Kidney (tissue), 22 donors: ENCODE measurements at places on chromosomes 13 and 19. TPM values are rescaled to one million over a fixed set of nuclear protein-coding genes. Genes with fewer than 3 reads are reported as not detected.

DNA sequence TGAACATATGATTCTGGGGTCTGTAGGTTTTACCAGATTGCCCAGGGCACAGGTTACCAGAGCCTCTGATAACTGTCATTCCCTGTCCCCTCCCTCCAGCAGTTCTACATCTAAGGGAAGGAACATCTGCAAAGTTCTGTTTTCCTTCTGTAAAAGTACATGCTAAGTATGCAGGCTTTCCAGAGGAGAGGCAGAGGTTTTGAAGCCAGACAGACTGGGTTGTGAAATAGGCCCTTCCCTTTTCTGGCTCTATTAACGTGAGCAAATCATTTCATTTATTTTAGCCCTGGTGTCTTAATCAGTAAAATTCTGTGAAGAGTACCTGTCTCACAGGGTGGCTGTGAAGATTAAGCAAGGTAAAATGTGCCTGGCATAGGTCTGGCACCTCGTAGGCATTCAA is 66.1 kb upstream of the C1QTNF9 start:
- no peak for DNase-seq

DNA sequence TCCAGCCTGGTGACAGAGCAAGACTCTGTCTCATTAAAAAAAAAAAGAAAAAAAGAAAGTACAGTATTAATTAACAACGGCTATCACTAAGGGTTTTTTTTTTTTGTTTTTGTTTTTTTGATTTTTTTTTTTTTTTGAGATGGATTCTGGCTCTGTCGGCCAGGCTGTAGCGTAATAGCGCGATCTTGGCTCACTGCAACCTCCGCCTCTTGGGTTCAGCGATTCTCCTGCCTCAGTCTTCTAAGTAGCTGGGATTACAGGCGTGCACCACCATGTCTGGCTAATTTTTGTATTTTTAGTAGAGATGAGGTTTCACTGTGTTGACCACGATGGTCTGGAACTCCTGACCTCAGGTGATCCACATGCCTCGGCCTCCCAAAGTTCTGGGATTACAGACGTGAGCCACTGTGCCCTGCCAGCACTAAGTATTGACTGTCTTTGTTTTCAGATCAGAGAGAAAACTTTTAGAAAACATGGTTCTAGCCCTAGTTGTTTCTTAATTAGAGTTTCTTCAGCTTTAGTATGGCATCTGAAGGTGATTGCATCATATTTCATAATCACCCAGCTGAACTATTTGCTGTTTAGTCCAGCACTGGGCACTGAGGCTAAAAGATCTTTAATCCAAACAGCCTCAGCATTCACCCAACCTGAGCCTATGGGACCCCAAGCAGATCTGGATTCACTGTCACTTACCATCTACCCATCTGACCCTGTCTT is 2.7 kb upstream of the GATAD2A start:
- DNase-seq: no peak

DNA sequence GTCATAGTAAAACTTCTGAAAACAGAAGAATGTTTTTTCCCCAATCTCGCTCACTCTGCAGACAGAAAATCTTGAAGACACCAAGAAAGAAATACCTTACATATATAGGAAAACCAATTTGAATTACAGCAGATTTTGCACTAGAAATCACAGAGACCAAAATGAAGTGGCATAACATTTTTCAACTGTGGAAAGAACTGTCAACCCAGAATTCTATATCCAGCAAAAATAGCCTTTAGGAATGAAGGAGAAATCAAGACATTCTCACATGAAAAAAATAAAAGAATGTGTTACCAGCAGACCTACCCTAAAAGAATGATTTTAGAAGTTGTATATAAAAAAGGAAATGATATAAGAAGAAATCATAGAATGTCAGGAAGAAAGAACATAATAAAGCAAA is 28.7 kb downstream of the CCDC122 start:
- DNase-seq: no peak

DNA sequence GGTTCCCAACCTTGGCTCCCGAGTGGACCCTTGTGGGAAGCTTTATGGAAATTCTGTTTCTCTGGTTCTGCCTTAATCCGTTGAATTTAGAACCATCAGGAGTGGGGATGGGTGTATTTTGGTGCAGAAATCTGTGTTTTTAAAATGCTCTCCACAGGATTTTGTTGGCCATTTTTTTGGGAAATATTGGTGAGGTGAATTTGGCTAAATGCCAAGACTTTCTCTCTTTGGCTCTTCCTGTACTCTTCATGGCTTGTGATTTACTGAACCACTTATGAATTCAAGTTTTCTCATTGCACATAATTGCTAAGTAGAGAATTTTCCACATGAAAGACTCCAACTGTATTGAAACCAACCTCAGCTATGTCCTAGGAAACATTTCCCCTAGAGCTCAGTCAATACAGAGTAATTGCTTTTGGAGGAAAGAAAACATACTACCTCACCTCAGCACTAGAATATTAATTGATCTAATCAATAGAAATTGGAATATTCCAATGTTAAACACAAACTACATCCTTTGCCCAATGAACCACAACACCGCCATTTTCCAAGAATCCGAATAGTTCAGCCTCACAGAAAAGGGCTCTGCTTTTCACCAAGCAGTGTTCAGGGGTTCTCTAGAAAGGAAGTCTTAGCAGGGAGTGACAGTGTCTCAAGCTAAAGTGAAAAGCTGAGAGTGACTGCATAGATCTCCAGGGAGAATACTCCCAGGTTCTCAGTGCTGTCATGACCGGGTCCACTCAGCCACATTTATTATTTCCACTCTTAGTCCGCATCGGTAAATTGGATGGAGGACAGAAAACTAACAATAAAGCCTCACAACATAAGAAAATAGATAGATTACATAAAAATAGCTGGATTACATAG is 60.3 kb downstream of the ERCC5 start:
- peak; percentile 17 for DNase-seq

GRCh38 chr13:113273851-113274590 is 23.0 kb upstream of the LAMP1 start:
- no peak for DNase-seq

DNA sequence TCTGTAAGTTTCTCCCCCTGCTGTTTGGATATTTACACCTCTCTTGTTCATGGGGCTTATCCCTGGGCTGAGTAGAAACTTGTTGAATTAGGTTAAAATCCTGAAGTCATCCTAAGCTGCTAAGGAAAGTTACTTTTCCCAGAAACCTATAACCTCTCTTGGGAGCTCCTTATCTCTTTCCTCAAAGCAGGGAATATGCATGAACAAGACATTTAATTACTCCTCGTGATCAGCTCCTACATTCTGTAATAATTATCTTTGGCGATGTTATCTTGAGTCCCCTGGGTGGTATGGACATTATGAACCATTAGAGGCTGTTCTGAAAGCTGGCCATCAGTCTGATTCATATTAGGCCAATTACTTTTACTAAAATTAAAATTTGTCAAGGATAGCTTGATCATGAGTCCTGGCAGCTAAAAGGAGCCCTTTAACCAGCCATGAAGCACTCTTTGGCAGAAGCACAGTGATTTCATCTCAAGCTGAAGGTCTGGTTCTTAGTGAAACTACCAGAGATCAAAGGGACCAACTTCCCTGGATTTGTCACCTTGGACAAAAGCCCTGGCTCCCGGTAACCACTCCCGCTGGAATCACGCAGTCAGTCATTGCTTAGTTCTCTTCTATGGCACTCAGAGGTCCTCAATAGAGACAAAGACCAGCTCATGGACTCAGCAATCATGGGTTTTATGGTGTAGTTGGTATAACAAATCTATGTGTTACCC is 811.8 kb downstream of the UQCRFS1 start:
- DNase-seq: no peak

GRCh38 chr13:99339736-99340397 is 32.7 kb upstream of the GPR183 start:
- no peak for DNase-seq

- peak; percentile 75 for DNase-seq
Measured at GRCh38 chr13:80276371-80277289, 64.3 kb downstream of the SPRY2 start.

DNA sequence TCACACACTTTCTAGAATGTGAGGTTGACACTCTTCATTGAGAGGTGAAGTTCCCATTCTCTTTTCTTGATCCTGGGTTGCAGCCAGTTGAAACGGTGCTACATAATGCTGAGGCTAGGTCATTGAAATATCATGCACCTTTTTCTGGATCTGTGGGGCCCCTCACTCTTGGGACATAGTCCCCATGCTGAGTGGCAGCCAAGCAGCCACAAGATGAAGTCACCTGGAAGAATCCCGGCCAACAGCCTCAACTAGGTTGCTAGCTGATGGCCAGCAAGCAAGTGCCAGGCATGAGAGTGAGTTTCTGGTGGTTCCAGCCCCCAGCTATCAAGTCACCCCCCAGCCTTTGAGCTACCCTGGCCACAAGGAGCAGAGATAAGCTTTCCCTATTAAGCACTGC is 148.5 kb upstream of the TSHZ3 start:
- DNase-seq: no peak

DNA sequence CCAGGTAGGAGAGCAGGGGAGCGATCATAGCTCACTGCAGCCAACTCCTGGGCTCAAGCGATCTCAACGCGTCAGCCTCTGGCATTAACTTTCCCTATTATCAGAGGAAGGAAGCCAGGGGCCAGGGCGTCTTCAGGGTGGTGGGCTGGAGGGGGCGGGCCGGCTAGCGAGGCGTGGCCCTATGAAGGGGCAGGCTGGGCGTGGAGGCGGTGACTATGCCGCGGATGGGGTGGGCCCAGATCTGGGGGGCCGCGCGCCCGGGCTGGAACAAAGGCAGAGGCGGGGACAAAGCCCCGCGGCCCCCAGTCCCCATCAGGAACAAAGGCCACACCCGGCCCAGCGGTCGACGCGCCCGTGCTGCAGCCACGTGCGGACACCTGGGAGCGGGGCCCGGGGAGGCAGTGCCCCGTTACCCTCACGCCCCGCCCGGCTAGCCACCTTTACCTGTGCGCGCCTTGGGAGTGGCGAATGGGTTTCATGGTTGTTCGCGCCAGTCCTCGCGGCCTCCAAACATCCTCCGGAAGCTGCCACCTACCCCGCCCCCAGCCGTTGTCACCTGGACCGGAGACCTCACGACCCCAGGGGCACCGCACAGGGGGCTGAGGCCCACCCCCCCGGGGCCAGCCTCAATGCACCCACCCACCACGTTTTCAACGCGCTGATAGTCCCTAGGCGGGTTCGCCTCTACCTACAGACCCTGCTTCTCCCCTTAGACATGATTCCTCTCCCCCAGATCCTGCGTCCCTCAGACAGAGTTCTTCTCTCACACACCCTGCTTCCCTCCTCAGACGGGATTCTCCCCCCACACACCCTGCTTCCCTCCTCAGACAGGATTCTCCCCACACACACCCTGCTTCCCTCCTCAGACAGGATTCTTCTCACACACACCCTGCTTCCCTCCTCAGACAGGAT is 5.4 kb upstream of the TRIM28 start:
- DNase-seq: peak; percentile 91

DNA sequence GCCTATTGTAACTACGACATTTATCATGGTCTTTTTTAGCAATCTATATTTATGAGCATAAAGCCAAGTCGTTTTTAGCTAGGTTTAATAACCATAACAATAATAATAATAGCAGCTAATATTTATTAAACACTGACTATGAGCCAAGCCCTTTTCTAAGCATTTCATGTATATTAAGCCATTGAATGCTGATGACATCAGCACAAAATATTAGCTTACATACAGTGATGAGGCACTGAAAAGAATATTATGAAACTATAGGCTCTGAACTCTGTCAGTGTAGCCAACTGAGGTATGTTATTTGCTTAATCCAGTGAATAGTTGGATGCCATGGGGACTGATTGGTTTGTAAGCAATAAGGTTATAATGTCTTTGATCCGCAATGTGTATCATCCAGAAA is 235.2 kb downstream of the NDFIP2 start:
- no peak for DNase-seq

DNA sequence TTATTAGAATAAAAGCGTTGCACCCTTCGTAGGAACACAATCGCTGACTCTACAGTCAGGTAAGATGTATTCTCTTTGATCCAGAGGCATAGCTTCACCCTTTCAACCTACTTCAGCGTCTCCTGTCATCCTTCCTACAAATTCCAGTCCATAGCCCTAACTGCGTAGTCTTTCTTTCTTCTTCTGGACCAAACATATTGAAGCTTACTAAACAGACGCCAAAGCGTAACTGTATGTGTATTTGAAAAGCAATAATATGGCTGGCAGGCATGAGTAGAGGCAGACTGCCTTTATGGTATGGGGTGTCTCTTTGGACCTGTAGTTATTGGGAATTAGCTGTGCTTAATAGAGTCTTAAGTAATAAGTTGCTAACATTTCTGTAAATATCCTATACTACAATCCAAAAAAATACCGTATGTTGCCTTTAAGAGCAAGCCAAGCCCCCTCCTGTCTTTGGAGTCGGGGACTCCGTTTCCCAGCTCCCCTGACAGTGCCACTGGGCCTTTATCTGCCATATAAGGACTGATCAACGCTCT is 392 bp upstream of the ZNF548 start:
- no peak for DNase-seq

- no peak for DNase-seq
Measured at GRCh38 chr19:48608798-48609263, 2.3 kb downstream of the SPACA4 start.

- DNase-seq: no peak
Measured at GRCh38 chr13:104987621-104988020, 1547.8 kb downstream of the EFNB2 start.

DNA sequence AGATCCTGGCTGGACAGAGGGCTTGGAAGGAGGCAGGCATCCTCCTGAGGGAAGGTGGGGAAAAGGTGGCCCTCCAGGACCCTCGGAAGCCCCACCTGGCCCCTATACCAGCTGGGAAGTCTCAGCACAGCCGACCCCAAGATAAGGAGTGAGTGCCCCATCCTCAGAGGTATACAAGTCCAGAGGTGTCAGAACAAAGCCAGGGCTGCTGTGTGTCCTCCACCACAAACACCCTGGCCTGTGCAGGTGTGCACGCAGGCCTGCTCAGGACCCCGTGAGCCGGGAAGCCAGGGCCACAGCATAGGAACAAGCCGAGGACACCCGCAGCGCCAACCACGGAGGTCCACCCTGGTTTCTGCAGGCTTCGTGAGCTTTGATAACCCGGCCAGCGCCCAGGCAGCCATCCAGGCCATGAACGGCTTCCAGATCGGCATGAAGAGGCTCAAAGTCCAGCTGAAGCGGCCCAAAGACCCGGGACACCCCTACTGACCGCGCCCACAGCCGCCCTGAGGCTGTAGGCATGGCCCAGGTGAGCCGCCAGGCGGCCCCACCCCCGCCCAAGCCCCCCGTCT is 68.6 kb downstream of the CELF5 start:
- no peak for DNase-seq

GRCh38 chr19:368630-369024 is 24.0 kb upstream of the MIER2 start:
- DNase-seq: peak; percentile 10

- no peak for DNase-seq
Measured at GRCh38 chr13:46804391-46804815, 7.4 kb upstream of the ESD start.

- DNase-seq: no peak
Measured at GRCh38 chr13:96636001-96636709, 358.1 kb downstream of the OXGR1 start.

ZNF497 gene
- total RNA-seq: 5.0 TPM

ACP7 gene
- not detected for total RNA-seq

CATSPERD gene
- not detected for total RNA-seq

TNFRSF19 gene
- 14.7 TPM for total RNA-seq

LGALS13 gene
- not detected for total RNA-seq

ERICH4 gene
- total RNA-seq: not detected

APC2 gene
- 0.25 TPM for total RNA-seq

FGF9 gene
- total RNA-seq: 8.6 TPM

SPRYD7 gene
- total RNA-seq: 6.6 TPM

FBXO27 gene
- total RNA-seq: 8.3 TPM

SHC2 gene
- 24.4 TPM for total RNA-seq

SRRM5 gene
- total RNA-seq: 0.28 TPM

TRIM28 gene
- 229 TPM for total RNA-seq

ZNF667 gene
- 8.5 TPM for total RNA-seq

ZNF793 gene
- 12.9 TPM for total RNA-seq

PIN1 gene
- 57.7 TPM for total RNA-seq
